ENCODE measurements at places on chromosomes 1 and 21.
A peak's percentile ranks its signal among the peaks of the same experiment; 100 is the strongest.

GRCh38 chr1:117146575-117147340, 25.2 kb upstream of the TRIM45 start:
- DNase-seq: no peak

DNA sequence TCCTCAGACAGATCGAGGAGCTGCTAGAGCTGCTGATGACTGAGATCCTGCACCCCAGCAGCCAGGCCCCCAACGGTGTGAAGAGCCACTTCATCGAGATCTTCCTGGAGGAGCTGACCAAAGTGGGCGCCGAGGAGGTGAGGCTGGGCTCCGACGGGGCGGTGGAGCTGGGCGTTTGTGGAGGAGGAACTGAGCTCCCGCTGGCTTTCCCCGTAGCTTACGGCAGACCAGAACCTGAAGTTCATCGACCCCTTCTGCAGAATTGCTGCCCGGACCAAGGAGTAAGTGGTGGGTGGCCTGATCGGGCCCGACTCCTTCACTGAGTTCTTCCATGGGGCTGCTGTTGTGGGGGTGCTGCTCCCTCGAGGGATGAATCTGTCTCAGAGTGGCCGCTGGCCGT, 8.0 kb downstream of the RRP1 start:
- no peak for DNase-seq

- DNase-seq: no peak
Observed at GRCh38 chr1:52328615-52329014, 37.4 kb downstream of the CC2D1B start.

- DNase-seq: no peak
Observed at GRCh38 chr1:111505641-111506119, 2.2 kb upstream of the ADORA3 start.

GRCh38 chr21:38831526-38832467, 26.1 kb downstream of the ETS2 start:
- DNase-seq: no peak

DNA sequence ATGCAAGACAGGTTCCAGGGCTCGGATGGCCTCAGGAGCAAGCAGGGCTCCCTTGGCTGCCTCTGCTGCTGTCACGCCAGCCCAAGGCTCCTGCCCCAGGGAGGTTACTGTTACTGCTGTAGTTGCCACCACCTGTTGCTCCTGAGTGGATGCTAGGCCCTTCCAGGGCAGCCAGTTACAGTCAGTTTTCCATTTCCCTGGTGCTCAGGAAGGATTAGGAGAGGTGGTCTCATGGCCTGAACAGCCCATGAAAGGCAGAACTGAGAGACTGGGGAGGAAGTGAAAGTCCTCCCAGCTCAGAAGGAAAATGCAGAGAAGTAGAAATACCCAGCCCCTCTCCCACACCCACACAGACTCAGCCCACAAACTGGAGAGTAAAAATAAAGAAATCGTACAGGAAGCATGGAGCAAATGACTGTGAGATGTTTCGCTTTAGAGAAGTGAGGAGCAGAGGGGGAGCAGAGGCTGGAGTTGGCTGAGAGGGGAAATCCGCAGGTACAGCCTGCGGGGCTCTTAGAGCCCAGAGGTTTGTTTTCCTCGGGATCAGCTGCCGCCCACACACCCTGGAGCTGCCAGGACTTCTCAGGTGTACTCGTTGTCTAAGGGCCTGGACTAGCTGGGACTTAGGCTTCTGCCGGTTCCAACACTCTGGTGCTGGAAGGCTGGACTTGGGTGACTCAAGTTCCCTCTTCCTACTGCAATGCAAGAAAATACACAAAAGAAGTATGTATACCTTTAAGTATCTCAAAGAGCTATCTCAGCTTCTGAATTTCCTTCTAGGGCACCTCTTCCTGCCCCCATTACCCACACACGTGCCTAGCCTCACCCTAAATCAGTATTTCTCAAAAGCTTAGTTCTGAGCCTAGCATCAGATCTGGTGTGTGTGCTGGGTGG, 2.3 kb downstream of the IL6R start:
- no peak for DNase-seq

DNA sequence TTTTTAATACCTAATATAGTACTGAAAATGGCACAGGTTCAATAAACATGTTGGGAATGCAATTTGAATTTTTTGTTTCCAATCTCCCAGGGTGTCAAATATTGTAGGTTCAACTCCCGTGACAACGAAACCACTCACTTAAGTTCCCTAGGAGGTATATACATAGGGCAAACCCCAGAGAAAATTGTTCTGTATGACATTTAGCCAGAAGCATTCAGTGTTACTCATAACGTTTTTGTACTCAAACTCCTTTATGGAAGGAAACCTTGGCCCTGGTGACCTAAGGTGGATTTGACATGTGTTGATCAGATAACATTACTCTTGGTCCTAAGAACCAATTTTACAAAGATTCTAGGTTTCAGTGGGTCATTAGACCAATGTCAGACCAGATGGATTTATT, 110.6 kb downstream of the USP25 start:
- no peak for DNase-seq

DNA sequence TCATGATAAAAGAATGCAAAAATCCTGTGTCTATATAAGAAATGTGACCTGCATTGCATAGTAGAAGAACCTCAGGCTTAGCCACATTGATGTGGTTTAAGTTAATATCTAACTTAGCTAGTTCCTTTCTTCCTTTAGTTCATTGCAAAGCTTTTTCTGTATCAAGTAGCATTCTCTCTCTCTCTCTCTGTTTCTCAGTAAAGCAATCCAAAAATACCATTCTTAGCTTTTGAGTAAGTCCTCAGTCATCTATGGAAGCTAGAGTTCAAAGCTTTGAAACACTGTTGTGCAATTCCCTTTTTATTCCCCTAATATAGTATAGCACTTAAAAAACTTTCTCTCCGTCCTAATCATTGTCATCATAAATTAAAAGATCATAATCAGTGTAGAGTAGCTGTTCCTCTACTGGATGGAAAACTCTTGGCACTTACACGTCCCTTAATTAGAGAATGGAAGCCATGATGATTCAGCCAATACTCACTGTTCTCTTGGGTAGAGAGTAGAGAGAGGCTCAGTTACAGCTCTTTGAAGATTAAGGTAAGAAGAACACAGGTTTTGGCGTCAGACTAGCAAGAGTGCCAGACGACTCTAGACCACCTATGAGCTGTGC, 350.3 kb upstream of the LYPLAL1 start:
- no peak for DNase-seq

GRCh38 chr1:6854166-6854565, 68.9 kb downstream of the CAMTA1 start:
- no peak for DNase-seq

DNA sequence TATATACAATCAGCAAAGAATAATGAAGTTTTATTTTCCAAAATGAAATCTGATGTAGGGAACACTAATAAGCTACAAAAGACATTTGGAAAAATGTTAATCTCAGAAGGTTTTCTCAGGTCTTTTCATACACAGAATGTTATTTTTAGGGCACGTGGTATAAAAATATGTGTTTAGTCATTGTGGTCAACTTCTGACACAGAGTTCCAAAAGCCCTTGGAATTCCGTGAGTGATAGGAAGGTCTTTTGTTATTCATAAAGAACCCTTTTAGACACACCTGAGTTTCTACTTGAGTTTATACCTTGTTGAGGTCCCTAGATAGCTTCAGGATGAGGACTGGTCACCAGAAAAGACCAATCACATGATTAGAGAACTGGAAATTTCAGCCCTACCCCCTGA, 277.6 kb upstream of the NCAM2 start:
- no peak for DNase-seq

DNA sequence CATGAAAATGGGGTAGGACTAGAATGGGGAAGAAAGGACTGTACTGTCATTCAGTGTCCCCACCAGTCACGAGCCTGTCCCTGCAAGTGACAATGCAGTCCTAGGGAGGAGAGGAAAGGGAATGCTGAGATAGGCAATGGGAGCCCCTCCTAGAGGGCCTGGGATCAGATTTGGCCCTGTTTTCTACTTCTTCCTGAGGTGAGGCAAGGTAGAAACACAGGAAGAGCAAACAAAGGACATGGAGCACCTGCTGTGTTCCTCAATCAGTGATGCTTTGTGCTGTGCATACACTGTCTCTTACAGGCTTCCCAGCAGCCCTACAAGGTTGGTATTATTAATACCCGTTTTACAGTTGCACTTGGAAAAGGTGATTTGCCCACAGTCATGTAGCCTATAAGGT, 6.1 kb downstream of the FABP3 start:
- DNase-seq: no peak

DNA sequence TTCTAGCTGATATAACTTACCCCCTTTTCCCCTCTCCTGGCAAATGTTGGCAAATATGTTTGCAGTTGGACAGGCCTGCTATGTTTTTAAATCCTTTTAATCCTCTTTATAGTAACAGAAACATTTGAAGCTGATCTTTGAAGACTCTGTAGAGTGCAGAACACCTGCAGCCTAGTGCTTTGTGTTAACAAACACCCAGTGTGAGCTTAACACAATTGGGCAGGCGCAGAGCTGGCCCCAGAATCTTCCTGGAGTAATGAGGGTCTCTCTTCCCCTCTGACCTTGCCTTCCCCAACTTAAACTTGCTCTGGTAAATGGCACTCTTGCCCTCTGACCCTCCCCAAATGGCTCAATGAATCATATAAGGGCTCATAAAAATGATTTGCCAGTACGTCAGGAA, 247.9 kb upstream of the LYPLAL1 start:
- DNase-seq: no peak

- DNase-seq: no peak
Observed at GRCh38 chr1:165860065-165860464, 32.7 kb downstream of the UCK2 start.

GRCh38 chr1:11281518-11282331, 8.7 kb downstream of the UBIAD1 start:
- no peak for DNase-seq

GRCh38 chr21:35113064-35113463, 64.0 kb upstream of the RUNX1 start:
- no peak for DNase-seq

DNA sequence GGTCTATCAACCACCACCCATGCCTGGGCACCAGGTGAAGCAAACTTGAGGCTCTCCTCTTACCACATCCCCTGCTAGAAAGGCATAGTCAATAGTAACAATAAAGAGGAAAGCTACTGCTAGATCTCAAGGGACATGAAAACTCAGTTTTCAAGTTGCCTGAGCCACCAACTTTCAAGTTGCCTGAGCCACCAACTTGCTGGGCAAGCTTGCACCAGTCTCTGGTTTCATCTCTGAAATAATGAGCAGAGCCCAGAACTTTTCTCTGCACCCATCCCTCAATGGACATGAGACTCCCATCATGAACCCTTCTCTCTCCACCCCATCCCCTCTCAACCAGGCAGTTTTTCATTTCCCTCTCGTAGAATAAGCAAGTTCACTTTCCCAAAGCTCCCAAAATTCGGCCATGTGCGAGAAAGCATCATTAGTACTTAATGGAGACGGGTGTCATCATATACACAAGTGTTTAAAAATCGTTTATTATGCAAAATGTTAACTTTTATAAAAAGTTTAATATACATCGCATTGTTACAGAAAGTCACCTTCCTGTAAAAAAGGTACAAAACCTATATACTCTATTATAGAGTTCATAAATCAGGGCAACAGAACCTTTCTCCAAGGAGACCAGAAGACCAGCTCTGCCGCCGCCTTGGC, 1.7 kb downstream of the ID3 start:
- no peak for DNase-seq

DNA sequence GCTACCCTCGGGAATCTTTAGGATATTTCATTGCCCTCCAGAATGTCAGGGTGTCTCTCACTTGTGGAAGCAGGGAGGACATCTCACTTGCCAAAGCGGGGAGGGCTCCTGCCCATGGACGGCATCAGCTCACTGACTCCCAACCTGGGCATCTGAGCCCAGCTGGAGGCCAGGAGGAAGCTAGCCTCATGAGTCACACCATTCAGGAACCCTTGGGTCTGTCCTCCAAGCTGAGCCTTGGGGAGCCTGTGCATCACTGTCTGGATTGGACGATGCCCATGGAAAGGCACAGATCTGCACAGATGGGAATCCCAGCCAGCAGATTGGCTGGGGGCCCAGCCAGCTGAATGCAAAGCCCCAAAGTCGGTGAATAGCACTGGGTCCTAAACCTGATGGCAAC, 25.2 kb downstream of the WNT3A start:
- no peak for DNase-seq

DNA sequence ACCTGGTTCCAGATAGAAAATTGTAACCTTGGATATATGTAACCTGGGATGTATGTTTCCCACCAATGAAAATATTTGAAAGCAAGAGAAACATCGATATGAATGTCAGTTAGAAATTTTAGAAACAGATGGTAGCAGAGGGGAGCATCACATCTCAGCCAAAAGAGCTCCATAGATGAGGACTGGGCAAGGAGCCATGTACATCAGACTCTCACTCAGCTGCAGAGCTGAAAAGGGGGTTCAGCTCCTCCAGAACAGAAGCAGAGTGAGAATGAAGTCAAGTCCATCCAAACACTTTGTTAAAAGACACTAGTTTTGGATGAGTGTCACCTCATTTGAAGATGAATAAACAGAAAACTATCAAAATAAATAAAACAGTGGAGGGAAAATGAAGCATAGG, 202.4 kb downstream of the HMCN1 start:
- peak; percentile 27 for DNase-seq

- no peak for DNase-seq
Observed at GRCh38 chr1:217311766-217312165, 319.1 kb downstream of the GPATCH2 start.

- DNase-seq: no peak
Observed at GRCh38 chr1:107707111-107707510, 257.9 kb downstream of the VAV3 start.

DNA sequence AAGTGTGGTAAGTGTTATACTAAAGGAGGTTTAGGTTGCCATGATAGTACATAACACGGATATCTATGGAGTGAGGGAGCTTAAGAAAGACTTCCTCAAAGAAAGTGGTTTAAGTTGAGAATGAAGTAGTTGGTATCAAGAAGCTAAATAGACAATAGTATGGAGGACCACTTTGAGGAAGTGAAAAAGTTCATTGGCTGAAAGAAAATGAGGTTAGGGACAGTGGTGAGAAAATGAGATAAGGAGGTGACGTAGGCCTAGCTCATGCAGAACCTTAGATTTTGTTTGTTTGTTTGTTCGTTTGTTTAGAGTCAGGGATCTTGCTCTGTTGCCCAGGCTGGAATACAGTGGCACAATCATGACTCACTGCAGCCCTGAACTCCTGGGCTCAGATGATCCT, 72.2 kb upstream of the PPIH start:
- DNase-seq: no peak

DNA sequence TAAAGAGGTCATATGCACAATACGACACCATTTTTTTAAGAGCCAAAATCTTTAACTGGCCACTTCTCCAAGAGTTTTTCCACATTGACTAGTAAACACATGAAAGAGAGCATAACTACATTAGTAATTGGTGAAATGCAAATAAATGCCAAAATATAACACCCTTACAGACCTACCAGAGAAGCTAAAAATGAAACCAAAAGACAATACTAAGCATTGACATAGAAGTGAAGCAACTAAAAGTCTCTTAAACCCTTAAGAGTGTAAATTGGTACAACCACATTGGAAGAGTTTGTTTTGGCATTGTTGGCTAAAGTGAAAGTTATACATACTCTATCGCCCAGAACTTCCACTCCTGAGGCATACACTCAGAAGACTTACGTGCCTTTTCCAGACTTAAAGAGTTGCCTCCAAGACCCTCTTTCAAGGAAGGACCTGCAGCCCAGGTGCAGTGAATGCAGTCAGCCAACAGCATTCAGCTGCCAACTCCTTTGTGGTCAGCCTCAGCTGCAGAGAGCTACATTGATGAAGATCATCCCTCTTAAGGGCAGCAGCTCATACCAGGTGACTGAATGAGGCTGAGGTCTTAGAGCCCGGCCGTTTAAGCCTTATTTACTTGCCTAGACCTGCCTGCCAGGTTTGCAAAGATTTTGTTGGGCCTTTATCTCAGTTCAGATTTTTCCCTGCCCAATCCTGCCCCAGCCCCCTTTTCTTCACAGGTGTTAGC, 839.1 kb upstream of the ADGRL2 start:
- DNase-seq: no peak

GRCh38 chr1:119279456-119280381, 88.9 kb upstream of the HAO2 start:
- no peak for DNase-seq
